ENCODE measurements at places on chromosomes 11 and 22.

DNA sequence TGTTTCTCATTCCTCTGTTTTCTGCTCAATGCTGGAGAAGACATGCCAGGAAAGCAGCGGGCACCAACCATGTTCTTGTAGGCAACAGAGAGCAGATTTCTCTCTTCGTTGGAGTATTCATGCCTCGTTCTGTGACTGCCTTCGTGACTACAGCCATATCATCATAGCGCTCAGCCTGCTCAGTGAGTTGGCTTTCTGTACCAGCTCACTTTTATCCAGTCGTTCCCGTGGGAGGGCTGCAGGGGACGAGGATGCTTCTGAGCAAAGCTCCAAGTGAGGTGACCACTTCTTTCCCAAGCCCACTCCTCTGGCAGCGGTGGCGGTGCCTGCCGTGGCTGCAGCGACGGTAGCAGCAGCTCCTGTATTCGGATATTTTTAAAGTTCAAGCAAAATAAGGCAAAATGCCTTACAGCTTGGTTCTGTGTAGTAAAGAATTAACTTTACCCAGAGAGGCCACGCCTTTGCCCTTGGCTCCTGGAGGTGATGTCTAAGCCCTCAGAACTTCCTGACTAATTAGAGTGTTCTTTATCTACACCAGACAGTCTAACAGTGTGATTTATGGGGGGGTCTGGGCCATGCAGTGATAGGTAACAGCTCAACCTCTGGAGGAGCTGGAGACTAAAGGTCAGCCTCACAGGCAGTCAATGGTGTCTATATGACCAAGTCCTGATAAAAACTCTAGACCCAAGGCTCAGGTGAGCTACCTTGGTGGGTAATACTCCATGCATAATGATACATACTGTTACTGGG is 35.3 kb downstream of the LDHAL6A start:
- DNase-seq: no peak

GRCh38 chr11:8392166-8392565 is 128.5 kb upstream of the LMO1 start:
- no peak for DNase-seq

DNA sequence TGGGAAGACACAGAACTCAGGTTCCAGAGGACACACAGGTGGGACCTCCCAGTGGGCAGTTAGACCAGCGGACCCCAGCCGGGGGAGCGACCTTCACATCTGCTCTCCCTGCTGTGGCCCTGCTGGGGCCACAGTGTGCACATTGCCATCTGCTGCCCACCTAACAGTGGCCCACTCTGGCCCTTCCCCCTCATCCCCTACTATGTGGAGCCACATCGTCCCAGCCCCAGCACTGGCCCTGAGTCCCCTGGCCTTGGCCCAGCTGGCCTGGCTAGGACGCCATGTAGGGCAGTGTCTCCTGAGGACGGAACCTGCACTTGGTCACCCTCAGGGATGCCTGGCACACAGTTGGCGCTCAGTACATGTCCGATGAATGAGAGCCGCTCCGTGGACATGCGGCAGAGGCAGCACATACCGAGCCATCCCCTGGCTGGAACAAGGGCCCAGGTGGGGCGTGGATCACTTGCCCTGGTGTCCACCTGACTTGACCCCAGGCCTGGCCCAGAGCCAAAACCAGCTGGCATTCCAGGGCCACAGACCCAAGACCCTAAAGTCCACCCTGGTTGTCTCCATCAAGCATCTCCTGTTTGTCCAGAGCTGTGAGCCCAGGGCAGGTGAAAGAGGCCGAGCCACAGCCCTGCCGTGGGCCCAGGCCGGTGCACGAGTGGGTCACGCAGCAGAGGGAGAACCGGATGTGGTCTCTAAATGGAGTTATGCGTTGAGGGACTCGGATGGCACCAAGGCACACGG is 93.1 kb upstream of the FGF3 start:
- no peak for DNase-seq

- no peak for DNase-seq
Observed at GRCh38 chr22:33806191-33806590, 114.1 kb downstream of the LARGE1 start.

- DNase-seq: peak; percentile 65
Observed at GRCh38 chr11:71488681-71489270, 35.8 kb downstream of the NADSYN1 start.

GRCh38 chr11:128765571-128766549 is 72.0 kb downstream of the FLI1 start:
- no peak for DNase-seq

- no peak for DNase-seq
Observed at GRCh38 chr11:106745941-106746340, 272.3 kb downstream of the GUCY1A2 start.

- DNase-seq: no peak
Observed at GRCh38 chr11:70843906-70844305, 408.5 kb downstream of the SHANK2 start.

- DNase-seq: no peak
Observed at GRCh38 chr11:14330881-14331280, 28.1 kb downstream of the RRAS2 start.

DNA sequence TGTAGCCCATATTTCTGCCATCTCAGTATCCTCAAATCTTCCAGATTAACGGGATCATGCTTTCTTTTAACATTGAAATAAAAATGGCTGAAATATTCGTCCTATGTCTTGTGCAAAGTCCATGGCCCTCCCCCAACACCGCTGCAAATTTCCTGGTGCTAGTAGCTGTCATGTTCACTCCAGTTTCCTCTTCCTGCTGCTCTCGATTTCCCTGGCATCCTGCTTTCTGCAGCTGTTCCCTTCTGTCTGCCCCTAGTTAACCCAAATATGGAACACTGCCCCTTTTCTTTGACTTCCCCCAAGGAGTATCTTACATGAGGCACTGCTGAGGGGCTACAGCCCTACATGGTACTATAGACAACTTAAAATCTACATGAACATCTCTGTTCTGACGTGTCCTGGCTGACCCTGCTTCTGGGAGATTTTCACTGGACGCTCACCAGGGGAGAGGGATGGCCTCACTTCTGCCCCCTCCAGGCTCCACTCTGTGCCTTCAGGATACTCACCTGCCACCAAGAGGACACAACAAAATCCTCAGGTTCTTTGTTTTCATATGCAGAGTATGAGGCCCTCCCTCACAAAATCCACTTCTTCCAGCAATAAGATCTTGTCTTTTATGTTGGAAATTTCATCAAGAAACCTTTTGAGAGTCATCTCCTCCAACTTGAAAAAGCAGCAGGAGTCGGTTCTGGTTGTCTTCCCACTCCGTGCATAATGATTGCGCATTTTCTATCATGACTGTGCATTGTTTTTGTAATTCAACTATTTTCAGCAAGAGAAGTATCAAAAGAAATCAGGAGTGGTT is 29.5 kb upstream of the SCUBE2 start:
- DNase-seq: no peak

DNA sequence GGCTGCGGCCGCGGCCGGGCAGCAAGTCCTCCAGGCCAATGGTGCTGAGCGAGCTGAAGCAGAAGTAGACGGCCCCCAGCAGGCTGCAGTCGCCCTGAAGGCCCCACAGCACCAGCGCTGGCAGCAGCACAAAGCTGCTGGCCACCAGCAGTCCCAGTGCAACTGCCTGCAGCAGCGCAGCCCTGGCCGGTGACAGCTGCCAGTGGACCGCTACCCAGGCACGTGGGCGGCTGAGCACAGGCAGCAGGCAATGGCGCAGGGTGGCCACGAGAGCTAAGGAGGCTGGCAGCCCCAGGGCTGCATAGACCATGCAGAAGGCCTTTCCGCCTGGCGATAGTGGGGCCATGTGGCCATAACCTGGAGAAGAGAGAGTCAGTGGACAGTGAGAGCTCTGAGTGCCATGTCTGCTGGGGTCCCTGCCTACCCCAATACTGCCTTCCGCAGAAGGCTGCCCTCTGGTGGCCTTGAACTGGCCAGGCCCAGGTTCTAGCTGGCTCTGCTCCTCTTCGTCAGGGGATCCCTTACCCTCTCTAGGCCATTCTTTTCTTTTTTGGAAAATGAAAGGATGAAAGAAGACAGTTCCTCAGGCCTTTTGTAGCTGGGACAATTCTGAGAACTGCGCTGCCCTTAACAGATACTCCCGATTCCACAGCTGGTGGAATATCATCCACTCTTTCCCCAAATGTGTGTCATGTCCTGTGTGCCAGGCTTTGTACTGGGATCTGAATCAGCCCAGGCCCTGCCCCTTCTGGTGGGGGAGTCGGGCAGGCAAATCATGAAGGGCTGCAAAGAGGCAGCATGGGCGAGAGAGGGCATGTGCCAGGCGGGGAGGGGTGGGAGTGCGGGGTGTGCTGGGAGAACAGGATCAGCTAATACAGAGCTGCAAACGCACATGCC is 1.8 kb downstream of the KCNK7 start:
- no peak for DNase-seq

DNA sequence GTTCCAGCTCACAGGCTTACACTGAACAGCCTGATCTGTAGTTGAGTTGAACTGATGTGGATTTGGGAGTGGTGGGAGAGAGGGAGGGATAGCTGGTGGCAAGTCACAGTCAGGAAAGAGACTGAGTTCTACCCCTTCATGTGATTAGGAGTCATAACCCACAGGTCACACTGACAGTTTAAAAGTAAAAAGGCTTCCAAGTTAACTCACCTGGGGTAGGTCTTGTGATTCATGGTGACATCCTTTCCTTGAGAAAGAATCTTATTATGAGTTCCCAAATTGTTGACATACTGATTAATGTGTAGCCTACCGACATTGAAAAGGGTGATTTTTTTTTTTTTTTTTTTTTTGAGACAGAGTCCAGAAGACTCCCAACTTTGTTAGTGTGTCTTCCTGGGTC is 5.4 kb downstream of the IZUMO1R start:
- peak; percentile 29 for DNase-seq

GRCh38 chr11:70575396-70576060 is 177.2 kb downstream of the CTTN start:
- DNase-seq: no peak

- no peak for DNase-seq
Observed at GRCh38 chr11:14768526-14769188, 123.4 kb downstream of the CYP2R1 start.

DNA sequence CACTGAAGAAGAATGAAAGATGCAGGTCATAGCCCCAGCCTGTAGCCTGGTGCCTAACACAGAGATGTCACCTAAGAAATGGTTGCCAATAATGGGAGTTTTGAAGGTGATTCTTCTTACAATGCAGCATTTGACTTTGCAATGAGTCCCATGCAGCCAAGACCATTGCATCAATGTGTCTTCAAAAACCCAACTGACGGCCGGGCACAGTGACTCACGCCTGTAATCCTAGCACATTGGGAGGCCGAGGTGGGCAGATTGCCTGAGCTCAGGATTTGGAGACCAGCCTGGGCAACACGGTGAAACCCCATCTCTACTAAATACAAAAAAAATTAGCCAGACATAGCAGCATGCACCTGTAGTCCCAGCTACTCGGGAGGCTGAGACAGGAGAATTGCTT is 89.3 kb upstream of the ASPHD2 start:
- no peak for DNase-seq

- DNase-seq: no peak
Observed at GRCh38 chr22:38221908-38222796, 20.4 kb downstream of the MAFF start.

- DNase-seq: no peak
Observed at GRCh38 chr22:44871782-44872181, 119.4 kb downstream of the ARHGAP8 start.

DNA sequence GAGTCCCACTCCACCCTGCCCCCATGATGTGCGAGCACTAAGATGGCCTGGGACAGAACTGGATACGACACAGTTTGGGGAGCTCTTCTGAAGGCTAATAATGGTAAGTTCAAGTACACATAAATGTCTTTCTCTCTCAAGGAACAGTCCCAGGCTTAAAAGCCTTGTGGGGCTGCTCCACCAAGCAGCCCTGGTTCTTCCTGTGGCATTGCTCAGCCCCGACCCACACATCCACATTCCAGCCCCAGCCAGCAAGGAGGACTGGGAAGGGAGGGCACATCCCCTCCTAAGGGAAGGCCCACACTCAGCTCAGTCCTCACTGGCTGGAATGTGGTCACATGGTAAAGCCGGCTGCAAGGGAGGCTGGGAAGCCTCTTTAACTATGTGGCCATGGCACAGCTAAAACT is 13.3 kb upstream of the MB start:
- peak; percentile 72 for DNase-seq

GRCh38 chr22:32802237-32802765 is 796 bp downstream of the TIMP3 start:
- DNase-seq: no peak

DNA sequence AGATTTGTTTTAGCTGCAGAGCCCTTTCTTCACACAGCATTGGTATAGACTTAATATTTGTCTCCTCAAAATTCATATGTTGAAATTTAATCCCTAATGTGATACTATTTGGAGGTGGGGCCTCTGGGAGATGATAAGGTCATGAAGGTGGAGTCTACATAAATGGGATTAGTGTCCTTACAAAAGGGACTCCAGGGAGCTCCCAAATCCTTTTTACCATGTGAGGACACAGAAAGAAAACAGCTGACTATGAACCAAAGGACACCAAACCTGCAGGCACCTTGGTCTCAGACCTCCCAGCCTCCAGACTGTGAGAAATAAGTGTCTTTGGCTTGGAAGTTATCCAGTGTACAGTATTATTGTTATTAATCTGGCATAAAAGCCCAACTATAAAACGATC is 10.2 kb downstream of the SLC35F2 start:
- no peak for DNase-seq

DNA sequence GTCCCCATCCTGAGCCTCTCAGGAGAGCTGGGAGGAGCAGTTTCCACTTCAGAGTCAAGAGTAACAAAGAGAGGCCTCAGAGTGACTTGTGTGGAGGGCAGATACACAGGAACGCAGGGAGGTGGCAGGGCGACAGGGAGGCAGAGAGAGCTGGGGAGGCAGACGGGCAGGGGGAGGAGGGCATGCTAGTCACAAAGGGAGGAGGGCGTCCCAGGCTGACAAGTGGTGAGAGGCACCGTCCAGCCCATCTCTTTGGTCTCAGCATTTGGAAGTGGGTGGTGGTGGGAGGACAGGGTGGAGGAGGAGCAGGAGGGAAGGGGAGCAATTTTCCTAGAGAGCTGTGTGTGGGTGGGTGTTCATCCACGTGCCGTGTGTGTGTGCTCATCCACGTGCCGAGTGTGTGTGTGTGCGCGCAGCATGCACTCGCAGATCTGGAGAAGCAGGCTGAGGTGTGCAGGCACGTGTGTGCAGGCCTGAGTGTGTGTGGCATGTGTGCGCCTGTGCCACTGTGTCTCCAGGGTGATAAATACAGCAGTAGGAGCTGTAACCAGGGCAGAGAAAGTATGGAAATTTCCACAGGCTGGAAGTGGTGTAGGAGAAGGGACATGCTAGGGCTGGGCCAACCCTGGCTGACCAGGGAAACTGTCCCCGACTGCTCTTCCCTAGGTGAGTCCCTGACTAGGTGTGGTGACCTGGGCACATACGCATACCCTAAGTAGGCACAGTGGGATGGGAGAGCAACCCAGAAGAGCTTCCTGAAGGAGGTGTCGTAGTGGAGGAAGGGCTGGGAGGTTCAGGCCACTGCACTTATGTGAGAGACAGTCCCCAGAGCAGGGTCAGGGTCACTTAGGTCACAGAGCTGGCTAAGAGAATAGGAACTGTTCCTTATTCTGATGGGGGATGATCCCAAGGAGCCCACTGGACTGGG is 7.3 kb upstream of the PDE2A start:
- DNase-seq: no peak

GRCh38 chr11:21501245-21501644 is 691.6 kb upstream of the ANO5 start:
- no peak for DNase-seq

GRCh38 chr22:40421082-40421350 is 50.6 kb downstream of the SGSM3 start:
- DNase-seq: no peak

Measured in Caki2 (cell line).